ENCODE measurements at places on chromosomes 3 and 15.

GRCh38 chr3:57752307-57752706 lies 3.8 kb upstream of the SLMAP start:
- DNase-seq, result no peak

GRCh38 chr3:63519426-63519825 lies 133.0 kb upstream of the SNTN start:
- no peak for DNase-seq

GRCh38 chr3:172074032-172074431 lies 34.7 kb downstream of the FNDC3B start:
- no peak for DNase-seq

DNA sequence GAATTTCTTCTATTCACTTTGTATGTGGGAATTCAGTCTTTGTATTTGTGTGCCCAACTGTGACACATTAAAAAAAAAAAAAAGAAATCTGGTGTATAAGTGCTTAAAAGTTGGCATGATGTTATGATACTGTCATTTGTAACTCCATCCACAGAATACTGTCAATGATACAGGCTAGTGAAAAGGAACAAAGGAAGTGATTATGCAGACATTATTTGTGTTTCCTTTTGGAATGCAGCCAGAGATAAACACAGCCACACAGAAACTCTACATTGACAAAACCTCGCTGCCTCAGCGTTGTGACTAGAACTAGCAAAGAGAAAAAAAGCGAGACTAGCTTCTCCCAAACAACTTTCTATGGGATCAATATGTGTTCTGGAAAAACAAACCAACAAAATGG lies 519.2 kb upstream of the AGTR1 start:
- DNase-seq, result no peak

DNA sequence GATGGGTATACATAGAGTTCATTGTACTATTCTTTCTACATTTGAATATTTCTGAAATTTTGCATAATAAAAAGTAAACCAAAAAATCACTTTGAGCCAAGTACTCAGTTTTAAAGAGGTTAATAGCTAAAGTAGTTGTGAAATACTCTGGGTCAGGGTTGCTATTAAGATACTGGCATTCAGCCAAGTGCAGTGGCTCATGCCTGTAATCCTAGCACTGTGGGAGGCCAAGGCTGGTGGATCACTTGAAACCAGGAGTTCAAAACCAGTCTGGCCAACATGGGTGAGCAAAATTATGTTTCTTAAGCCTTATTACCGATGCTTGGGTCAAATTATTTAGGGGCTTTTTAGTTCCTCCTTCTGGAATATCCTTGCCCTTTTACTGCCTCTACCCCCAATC lies 122.0 kb upstream of the MELTF start:
- no peak for DNase-seq

All from stimulated activated CD8-positive, alpha-beta memory T cell treated with anti-CD3 and anti-CD28 coated beads, Interleukin-2, amount 100 ng/mL, for 48 hours (primary cell).